ENCODE measurements at places on chromosomes 1 and 21. TPM values are rescaled to one million over a fixed set of nuclear protein-coding genes. Genes with fewer than 3 reads are reported as not detected.

LMOD1 gene
- total RNA-seq = not detected

SHISA4 gene
- total RNA-seq = 0.34 TPM

A3GALT2 gene
- total RNA-seq = not detected

SYDE2 gene
- 2.3 TPM for total RNA-seq

SLC9C2 gene
- total RNA-seq = not detected

TNFRSF8 gene
- 1.7 TPM for total RNA-seq

CD247 gene
- total RNA-seq = 251 TPM

POU3F1 gene
- total RNA-seq = not detected

RGS7 gene
- not detected for total RNA-seq
